Stimulated activated CD4-positive, alpha-beta T cell treated with anti-CD3 and anti-CD28 coated beads, Interleukin-15, amount 100 ng/mL, for 1 hour (primary cell): ENCODE measurements at places on chromosomes 12 and 14.

GRCh38 chr12:130622803-130623202, 93.3 kb downstream of the RIMBP2 start:
- no peak for DNase-seq

DNA sequence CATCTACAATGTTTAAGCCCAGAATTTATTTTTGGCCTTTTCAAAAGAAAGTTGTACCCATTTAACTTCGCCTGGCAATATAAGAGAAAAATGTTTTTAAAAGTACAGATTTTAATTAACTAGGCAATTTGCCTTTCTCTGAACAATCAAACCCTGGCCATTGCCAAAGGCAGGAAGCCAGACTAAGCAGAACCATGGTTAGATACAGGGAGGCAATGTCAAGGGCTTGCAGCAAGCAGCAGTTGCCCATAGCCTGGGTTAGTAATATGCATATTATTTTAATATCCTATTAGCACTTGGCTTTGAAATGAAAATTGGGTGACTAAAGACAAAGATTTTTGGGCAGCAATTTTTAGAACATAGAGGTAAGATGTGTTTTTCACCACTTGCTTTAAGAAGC, 51.1 kb upstream of the FRMD6 start:
- no peak for DNase-seq

GRCh38 chr12:102539651-102540553, 59.5 kb upstream of the IGF1 start:
- DNase-seq, result no peak

- no peak for DNase-seq
Observed at GRCh38 chr14:98950353-98950895, 321.6 kb downstream of the BCL11B start.

DNA sequence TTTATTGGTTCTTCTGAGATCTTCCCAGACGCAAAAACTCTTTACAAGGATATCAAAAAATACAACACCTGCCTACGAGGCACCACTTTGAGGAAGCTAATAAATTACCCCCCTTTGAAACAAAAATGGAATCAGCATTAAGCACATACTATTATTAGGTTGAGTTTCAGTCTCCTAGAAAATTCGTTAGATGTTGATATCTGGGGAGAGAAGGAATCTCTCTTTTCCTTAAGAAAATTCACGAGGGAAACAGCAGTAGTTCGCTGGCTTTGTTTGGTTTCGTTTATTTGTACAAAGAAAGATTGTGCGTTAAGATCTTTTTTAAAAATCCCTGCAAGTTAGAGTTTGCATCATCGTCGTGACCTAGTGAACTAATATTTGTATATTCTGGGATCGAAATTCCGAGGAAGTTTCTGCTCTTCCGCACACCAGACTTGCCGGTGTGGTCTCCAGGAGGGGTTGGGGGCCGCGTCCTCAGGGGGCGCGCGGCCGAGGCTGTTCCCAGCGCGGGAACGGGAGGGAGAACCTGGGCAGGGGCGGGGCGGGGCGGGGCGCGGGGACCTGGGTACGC, 12.1 kb downstream of the NKX2-1 start:
- no peak for DNase-seq

- no peak for DNase-seq
Observed at GRCh38 chr12:48768147-48768546, 20.7 kb downstream of the ADCY6 start.

- DNase-seq, result no peak
Observed at GRCh38 chr14:33307691-33308251, 369.1 kb downstream of the NPAS3 start.

GRCh38 chr14:68094752-68095151, 275.2 kb downstream of the RAD51B start:
- no peak for DNase-seq

DNA sequence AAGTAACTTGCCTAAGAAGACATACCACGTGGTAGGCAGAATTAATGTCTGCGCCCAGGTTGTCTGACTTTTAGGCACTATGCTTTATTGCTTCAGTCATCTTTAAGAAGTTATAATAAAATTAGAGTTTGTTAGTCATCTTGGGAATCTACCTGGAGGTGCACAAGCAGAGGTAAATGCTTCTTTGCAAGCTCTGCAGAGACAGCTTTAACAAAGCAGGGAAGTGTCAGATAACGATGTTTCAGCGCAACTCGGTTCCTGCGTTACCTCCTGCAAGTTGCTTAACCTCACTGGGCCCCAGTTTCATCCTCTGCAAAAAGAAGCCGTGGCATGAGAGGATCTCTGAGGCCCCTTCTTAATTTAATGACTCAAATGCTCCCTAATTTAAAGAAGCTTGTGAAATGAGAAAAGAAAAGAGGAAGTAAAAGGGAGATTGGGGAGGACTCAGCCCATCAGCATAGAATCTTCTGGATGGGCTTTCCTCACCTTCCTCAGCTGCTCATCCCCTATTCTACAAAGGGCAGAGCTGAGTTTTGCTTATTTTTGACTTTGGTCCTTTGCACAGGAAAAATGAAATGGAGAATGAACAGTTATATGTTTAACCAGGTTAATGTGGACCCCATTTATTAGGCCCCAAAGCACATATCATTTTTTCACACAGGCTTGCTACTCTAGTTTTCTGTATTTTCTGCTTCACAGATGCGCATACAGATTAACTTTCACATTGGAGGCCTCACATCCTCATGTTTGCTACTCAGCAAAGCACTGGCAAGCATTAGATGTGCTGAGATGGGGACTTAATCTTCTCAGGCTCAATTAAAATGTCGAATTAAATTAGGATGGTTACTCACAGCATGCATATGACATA, 5.1 kb downstream of the ARHGDIB start:
- no peak for DNase-seq

DNA sequence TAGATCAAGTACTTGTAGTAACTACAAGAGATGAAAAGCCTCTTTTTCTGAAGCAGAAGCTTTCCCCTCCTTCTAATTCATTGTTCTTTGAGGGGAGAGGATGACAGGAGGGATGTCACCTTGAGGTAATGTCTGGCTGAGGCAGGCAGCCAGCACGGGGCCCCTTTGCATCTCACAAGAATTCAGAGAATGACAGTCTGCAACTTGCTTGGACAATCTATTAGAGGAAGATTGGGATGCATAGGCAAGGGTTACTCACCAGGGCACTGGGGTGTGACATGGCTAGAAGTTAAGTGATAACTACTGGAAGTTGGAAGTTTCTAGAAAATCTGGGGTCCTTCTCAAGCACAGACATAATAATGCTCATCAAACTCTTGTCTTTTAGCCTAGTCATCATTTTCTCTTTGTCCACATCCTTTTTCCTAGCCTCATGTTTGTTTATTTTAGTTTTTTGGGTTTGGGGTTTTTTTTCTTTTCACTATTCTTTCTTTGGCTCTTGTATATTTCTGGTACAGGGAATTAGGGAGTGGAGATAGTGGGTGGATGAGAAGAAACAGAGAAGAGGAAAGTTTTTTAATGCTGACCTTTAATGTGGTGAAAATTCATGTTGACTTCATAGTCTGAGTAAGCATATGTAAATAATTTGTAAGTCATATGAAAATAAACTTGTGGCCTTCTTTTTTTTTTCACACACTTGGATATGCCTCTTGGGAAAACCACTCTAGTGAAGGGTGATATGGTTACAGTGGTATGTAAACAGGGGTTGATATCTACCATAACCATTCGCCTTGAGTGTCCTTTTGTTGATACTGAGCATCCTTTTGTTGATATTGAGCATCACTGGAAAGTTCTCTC, 55.1 kb downstream of the TTLL5 start:
- DNase-seq, result no peak

DNA sequence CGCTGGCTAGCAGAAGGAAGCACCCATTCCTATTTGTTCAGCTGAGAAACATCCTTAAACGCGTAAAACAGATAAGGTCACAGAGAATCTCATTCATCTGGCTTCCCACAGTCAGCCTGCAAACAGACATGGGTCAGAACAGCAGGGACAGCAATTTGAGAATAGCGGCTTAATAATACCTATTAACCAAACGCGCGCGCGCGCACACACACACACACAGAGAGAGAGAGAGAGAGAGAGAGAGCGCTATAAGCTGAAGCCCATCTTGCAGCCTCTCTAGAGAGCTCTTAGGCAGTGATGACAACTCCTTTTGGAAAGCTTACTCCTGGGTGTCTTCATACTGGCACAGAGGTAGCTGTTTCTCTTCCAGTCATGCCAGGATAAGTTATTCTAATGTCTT, 26.4 kb downstream of the TMEM132D start:
- DNase-seq, result no peak

DNA sequence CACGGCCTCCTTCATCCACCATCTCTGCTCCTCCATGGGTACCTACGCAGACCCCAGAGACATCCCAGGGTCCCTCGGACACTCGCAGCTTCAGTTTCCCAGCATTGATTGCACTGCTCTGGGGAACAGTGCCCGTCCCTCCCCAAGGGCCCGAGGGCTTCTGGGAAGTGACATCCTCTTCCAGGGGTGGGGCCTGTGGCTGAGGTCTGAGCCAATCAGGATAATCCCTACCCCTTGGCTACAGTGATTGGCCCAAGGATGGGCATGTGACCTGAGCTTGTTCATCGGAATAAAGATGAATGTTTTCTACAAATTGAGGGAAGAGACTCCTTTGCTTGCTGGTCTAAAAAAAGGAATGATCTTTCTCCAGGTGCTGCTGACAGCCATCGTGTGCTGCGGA, 37.3 kb upstream of the MYL2 start:
- DNase-seq, result no peak

DNA sequence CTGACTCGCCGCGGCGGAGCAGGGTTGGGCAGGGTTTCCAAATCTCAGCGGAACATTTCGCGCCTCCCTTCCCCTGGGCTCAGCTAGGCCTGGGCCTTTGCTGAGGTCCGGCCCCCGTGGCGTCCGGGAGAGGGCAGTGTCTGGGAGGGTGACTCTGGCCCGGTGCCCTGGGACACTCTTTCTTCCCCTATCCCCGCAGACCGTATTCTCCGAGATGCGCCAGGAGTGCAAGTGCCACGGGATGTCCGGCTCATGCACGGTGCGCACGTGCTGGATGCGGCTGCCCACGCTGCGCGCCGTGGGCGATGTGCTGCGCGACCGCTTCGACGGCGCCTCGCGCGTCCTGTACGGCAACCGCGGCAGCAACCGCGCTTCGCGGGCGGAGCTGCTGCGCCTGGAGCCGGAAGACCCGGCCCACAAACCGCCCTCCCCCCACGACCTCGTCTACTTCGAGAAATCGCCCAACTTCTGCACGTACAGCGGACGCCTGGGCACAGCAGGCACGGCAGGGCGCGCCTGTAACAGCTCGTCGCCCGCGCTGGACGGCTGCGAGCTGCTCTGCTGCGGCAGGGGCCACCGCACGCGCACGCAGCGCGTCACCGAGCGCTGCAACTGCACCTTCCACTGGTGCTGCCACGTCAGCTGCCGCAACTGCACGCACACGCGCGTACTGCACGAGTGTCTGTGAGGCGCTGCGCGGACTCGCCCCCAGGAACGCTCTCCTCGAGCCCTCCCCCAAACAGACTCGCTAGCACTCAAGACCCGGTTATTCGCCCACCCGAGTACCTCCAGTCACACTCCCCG, 3.0 kb downstream of the WNT1 start:
- DNase-seq, result no peak

GRCh38 chr12:9960590-9960989, 10.6 kb upstream of the CLEC12A start:
- no peak for DNase-seq

DNA sequence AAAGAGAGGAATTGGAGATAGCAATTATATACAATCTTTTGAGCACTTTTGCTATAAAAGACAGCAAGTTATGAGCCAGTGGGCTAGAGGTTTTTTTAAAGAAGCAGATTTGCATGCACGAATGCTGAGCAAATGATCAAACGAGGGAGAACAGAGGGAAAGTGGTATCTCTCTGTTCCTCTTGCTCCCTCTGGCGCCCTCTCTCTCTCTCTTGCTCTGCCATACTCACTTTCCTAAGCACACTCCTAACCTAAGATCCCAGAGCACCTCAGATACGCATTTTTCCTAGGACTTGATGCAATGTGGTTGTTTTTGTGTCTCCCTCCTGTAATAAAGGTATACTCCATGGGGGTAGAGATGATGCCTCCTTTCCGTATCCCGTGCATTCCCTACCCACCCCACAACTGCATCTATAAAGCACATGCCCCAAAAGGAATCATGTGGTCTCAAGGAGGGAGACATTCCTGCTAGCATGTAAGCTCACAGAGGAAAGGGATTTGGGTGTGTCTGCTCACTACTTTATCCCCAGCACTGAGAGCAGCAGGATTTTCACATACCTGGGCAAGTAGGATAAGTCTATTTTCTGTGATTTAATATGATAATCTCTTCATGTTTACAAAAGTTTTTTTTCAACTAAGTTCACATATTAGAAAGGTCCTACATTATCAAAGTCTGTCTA, 270.2 kb downstream of the SSPN start:
- no peak for DNase-seq

DNA sequence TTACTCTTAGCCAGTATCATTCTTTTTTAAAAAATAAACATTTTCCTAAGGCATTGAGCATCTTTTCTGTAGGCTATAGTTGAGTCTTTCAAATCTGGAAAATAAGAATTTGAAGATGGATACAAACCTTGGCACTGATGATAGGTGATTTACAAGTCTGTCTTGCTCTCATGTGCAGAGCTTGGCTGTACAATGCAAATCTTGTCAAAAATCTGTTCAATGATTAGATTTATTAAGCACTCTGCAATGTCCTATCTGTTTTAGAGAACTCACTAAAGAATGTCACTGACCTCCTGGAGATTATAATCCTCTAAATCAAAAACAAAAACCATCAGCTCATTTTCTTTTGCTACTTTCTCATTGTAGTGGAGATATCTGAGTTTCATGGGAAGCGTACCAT, 42.8 kb upstream of the AMIGO2 start:
- DNase-seq, result no peak

DNA sequence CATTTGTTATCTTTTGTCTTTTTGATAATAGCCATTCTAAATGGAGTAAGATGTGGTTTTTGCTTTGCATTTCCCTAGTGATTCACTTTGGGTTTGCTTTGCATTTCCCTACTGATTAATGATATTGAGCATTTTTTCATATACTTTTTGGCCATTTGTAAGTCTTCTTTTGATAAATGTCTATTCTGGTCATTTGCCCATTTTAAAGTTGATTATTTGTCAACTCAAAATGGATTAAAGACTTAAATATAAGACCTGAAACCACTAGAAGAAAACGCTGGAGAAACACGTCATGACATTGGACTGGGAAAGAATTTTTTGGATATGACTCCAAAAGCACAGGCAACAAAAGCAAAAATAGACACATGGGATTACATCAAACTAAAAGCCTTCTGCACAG, 148.0 kb downstream of the APAF1 start:
- no peak for DNase-seq

GRCh38 chr12:131121705-131122405, 168.1 kb downstream of the ADGRD1 start:
- no peak for DNase-seq

GRCh38 chr12:118548887-118549509, 172.6 kb downstream of the SUDS3 start:
- DNase-seq, result no peak

- no peak for DNase-seq
Observed at GRCh38 chr14:98952593-98953350, 319.2 kb downstream of the BCL11B start.
